ENCODE measurements at places on chromosomes 4 and X.
A peak's percentile ranks its signal among the peaks of the same experiment; 100 is the strongest.

- no peak for DNase-seq
Observed at GRCh38 chr4:48590884-48591283, 100.8 kb downstream of the ZAR1 start.

GRCh38 chr4:83110970-83111750, 3.4 kb downstream of the PLAC8 start:
- no peak for DNase-seq

GRCh38 chr4:26000274-26000950, 86.4 kb downstream of the SMIM20 start:
- DNase-seq, result no peak

GRCh38 chr4:26069218-26069617, 155.2 kb downstream of the SMIM20 start:
- DNase-seq, result no peak

- no peak for DNase-seq
Observed at GRCh38 chrX:83829874-83830273, 31.1 kb upstream of the CYLC1 start.

- DNase-seq, result no peak
Observed at GRCh38 chrX:53440621-53441517, 6.7 kb upstream of the HSD17B10 start.

DNA sequence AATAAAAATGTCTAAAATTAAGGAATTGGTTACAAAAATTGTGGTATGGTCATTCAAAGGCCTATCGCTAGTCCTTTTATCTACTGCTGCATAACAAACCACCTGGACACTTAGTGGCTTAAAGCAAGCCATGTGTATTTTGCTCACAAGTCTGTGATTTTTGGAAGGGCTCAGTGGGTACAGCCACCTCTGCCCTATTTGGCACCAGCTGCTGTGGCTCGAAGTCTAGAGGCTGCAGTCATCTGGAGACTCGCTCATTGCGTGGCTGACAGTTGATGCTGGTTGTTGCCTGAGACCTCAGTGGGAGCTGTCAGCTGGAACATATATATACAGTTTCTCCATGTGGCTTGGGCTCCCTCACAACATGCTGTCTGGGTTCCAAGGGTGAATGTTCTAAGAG, 60.8 kb upstream of the MID1 start:
- no peak for DNase-seq

DNA sequence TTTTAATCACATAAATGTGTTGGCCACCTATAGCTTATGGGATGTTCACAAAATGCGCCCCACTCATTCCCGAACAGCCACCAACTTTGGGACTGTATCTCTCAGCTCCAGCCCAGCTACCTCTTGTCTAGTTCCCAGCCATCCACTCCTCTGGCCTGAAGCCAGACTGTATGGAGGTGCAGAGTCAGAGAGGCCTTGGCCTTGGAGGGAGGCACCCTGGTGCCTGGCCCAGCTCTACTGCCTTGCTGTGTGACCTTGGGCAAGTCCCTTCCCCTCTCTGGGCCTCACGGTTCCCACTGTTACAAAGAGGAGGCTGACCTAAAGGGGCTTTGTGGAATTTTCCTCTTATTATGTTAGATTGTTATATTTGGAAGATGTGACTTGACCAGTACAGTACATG, 13.9 kb downstream of the MAMLD1 start:
- no peak for DNase-seq

DNA sequence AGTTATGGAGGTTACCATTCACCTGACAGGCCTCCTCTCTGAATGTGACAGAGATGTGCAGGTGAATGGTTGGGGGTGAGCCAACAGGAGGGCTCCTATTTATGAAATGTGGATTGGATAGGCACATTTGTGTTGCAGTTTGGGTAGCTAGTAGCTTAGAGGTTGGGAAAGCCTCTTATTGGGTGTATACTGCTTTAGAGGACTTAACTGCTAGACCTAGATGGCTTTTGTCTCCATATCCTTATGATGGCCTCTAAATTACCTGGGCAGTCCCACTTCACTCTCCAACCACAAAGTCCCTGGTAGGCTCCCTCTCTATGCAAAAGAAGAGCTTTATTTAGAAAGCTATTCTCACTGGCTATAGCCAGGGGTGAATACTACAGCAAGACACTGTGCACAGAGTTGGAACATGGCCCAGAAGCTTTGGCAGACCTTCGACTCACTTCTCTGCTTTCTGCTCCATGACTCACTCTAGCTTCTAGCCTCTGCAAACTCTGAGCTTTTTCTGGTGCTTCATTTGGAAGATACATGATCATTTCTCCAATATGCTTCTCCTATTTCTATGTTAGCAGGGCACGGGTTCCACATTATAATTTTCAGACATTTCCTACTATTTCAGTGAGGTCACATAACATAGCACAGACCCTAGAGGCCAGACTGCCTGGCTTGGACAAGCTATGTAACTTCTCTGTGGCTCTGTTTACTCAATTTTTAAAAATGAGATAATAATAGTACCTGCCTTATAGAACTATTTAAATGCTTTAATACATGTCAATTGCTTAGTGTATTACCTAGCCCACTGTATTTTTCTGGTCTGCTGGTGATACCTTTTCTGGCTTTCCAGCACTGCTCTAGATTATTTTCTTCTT, 6.0 kb upstream of the VGLL1 start:
- peak; percentile 62 for DNase-seq

GRCh38 chr4:98521486-98521885, 136.9 kb downstream of the TSPAN5 start:
- no peak for DNase-seq

GRCh38 chr4:25970226-25970675, 56.2 kb downstream of the SMIM20 start:
- no peak for DNase-seq

GRCh38 chrX:43940816-43941474, 32.2 kb downstream of the NDP start:
- DNase-seq, result no peak

- no peak for DNase-seq
Observed at GRCh38 chr4:22003878-22004277, 55.3 kb upstream of the KCNIP4 start.

All from fibroblast of skin of left biceps (primary cell).